NCI-H446 treated with DMSO at 0.1 percent for 48 hours (cell line): ENCODE measurements at places on chromosomes 2 and 18.

- no peak for DNase-seq
These were observed 4.6 kb upstream of the UGT1A5 start for GRCh38 chr2:233707940-233708644.

- DNase-seq: no peak
These were observed 62.8 kb downstream of the LDLRAD4 start for GRCh38 chr18:13281406-13281805.

DNA sequence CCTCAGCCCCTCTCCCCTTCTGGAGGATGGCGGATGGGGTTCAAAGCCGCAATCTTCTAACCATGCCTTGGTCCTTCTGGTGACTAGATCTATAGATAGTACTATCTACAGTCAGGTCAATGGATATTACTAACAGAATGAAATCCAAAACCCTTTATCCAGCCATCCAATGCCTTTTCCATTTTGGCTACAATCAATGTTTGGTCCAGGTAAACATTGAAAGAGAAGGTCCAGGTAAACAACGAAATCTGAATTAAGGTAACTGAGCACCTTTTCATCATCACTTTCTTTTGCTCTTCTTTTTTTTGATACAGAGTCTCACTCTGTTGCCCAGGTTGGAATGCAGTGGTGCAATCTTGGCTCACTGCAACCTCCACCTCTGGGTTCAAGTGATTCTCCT, 9.7 kb downstream of the PPP4R3B start:
- no peak for DNase-seq

- DNase-seq: no peak
These were observed 62.1 kb upstream of the SMIM21 start for GRCh38 chr18:75489493-75490190.

GRCh38 chr18:43805646-43806194, 528.4 kb upstream of the SYT4 start:
- DNase-seq: no peak

GRCh38 chr2:45237850-45238542, 228.7 kb upstream of the SIX2 start:
- peak; percentile 46 for DNase-seq

- no peak for DNase-seq
These were observed 568.8 kb upstream of the ZEB2 start for GRCh38 chr2:145088756-145089155.

- no peak for DNase-seq
These were observed 167.9 kb downstream of the MGAT5 start for GRCh38 chr2:134421556-134422328.

DNA sequence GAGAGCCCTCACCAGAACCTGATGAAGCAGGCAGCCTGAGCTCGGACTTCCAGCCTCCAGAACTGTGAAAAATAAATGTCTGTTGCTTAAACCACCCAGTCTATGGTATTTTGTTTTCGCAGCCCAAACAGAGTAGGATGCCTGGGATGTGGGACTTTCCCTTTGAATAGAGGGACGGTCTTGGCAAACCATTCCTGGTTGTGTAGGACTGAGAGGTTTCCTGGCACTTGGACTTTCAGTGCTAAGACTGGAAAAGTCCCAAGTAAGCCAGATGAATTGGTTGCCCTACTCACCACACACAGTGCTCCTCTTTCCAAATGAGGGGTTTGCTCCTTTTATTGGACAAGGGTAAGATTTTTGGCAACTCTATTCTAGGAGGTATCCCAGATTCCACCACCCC, 46.8 kb upstream of the ACMSD start:
- DNase-seq: peak; percentile 15

GRCh38 chr18:50373561-50374219, 1.2 kb upstream of the SKA1 start:
- DNase-seq: no peak

DNA sequence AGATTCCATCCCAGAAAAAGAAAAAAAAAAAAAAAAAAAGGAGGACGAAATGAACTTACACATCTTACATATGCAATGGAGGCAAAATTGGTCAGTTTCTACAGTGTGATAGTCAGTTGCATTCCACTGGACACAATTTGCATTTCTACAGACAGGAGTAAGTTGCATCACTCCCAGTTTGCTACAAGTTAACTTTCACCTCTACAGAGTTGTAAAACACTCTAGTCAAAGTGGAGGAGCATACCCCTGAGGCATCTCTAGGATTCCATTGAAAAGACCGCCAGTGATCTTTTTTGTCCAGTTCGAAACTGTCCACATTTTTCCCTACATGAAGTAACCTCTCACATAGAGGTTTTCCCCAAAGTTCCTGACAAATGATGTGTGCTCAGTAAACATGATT, 202.8 kb downstream of the VAPA start:
- DNase-seq: no peak

- DNase-seq: no peak
These were observed 4.5 kb downstream of the PRLH start for GRCh38 chr2:237570776-237571335.

GRCh38 chr2:60068755-60069154, 484.7 kb downstream of the BCL11A start:
- DNase-seq: no peak

- DNase-seq: no peak
These were observed 85.1 kb downstream of the LBH start for GRCh38 chr2:30316408-30316807.

DNA sequence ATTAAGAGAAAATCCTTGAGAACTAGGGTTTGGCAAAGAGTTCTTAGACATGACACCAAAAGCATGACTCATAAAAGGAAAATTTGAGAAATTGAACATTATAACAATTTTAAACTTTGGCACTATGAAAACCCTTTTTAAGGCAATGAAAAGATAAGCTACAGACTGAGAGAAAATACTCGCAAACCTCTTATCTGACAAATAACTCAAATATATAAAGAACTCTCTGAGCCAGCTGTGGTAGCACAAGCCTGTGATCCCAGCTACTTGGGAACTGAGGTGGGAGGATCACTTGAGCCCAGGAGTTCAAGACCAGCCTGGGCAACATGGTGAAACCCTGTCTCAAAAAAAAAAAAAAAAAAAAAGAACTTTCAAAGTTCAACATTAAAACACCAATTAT, 70.5 kb downstream of the FAM168B start:
- no peak for DNase-seq

DNA sequence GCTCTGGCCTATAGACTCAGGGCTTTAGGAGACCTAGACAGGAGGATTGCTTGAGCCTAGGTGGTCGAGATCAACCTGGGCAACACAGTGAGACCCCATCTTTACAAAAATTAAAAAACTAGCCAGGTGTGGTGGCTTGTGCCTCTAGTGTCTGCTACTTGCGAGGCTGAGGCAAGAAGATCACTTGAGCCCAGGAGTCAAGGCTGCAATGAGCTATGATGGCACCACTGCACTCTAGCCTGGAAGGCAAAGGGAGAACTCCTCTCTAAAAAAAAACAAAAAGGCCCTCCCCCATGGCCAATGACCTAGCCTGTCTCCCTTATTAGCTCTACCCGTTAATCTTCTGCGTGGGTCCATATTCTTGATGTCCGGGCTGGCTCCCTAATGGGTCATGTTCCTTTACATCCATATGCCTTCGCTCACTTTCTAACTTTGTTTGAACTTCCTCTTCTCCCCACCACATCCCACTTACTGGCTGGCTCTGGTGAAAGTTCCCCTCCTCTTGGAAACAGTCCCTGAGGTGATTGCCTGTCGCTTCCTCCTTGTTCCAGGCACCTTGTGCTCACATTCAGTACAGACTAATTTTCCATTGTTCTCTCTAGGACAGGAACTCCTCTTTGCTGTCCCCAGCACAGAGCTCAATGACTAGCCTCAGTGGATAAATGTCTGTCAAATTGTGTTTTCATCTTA, 103.0 kb downstream of the AFF3 start:
- no peak for DNase-seq

DNA sequence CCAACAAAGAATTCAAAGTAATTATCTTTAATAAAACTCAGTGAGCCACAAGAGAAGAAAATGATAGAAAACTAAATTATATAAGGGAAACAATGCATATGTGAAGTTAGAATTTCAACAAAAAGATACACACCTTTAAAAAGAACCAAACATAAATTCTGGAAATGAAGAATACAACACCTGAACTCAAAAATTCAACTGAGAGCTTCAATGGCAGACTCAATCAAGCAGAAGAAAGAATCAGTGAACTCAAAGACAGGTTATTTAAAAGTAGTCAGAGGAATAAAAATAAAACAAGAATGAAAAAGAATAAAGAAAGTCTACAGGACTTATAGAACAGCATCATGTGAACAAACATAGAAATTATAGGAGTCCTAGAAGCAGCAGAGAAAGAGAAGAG, 73.4 kb downstream of the L3MBTL4 start:
- DNase-seq: no peak

DNA sequence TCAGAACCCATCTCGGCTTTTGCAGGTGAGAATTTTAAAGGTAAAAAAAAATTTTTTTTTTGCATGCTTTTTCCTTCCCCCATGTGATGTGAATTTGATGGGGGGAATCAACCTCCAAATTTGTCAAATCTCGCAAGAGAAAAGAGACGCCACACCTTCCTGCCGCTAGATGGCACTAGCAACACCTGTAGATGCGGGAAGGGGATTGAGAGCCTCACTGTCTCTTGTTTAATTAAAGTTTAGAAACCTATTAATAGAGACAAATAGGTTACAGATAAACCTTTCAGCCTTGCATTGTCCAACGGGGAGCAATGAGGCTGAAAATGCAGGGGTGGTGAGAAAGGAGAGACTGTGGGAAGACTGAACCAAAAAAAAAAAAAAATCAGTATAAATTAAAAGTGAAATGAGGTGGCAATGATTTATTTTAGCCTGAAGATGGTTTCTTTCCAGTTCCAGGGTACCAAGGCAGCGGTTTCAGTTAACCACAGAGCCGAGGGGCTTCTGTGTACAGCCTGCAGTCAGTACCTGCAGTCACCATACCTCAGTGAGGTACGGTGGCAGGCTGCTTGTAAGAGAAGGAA, 84.6 kb downstream of the NRP2 start:
- peak; percentile 25 for DNase-seq

GRCh38 chr2:217919204-217919603, 83.6 kb downstream of the TNS1 start:
- no peak for DNase-seq

DNA sequence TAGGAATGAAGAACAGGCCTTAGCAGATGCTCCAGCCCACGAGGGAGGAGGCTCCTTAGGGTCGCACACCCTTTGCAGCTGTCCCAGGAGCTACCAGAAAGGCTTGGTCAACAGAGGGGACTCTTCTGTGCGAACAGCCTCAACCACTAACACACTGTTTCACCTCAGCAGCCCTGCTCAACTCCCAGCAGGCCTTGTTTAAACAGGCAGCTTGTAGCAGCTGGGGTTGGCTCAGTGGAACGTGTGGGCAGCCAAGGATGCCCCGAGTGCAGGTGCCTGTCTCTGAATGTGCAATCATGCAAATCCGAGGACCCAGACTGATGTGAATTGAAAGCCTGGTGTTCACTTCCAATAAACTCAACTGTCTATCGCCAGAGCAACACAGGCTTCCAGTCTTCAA, 88.7 kb upstream of the CXCR4 start:
- peak; percentile 37 for DNase-seq

GRCh38 chr2:205323929-205324328, 358.4 kb upstream of the NRP2 start:
- no peak for DNase-seq

- no peak for DNase-seq
These were observed 3.3 kb downstream of the VPS54 start for GRCh38 chr2:64015898-64016297.

DNA sequence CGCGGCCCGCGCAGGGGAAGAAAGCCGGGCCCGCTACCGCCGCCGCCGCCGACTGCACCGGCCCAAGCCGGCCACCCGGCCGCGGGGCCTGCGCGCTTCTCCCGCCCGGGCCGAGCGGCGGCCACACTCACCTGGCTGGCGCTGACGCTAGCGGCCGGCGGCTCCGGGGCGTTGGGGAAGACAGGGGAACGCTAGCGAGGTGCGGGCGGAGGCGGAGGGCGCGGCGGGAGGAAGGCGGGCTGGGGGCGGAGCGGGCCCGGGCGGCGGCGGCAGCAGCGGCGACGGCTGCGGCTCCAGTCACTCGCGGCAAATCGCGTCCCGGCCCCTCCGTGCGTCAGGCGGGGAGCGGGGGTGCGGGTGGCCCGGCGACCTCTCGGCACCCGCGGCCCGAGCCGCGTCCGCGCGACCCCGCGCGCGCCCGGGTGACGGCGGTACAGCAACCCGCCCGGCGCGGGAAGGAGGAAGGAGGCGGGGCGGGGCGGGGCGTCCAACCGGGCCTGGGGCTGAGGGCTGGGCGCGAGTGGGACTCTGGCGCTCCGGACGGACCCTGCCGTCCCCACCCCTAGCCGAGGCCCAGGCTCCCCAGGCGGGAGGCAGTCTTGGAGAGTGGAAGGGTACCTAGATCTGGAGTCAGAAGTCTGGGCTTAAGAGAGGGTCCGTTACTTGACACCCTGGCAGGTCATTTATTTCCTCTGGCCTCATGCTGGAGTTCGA, at the start of gene SESTD1:
Gene SESTD1, minus strand, starts transcription at position 465 of the 714 bp plus-strand sequence. CDS start 72,991 bp downstream, outside the sequence.
- no peak for DNase-seq

- DNase-seq: no peak
These were observed 36.4 kb downstream of the NEDD4L start for GRCh38 chr18:58080451-58080850.

- DNase-seq: no peak
These were observed 54.6 kb downstream of the PIKFYVE start for GRCh38 chr2:208320686-208321085.

- DNase-seq: no peak
These were observed 250.2 kb downstream of the LRRTM1 start for GRCh38 chr2:80054346-80054675.

- no peak for DNase-seq
These were observed 262.0 kb downstream of the MEIS1 start for GRCh38 chr2:66696886-66697285.

- DNase-seq: no peak
These were observed 40.4 kb downstream of the EN1 start for GRCh38 chr2:118806797-118807667.

DNA sequence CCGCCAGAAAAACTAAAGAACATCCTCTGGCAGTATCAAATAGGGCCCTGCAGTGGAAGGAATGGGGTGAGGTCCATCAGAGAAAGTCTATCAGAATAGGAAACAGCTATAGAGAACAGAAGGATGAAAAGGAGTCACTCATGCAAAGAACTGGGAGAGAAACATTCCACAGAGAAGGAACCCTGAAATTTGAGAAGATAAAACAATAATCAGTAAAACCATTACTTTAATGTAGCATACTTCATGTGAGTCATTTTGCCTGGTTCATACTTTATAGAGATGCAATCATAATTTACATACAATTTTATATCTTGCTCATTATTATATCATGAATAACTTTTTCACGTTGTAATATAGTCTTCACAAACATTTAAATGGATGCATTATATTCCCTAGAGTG, 402.2 kb downstream of the NCKAP5 start:
- no peak for DNase-seq

GRCh38 chr2:225937625-225938187, 538.2 kb downstream of the NYAP2 start:
- DNase-seq: no peak
